ENCODE measurements at places on chromosomes 7 and 10.

- DNase-seq: no peak
These were observed 111.1 kb upstream of the C10orf90 start for GRCh38 chr10:126781450-126782216.

DNA sequence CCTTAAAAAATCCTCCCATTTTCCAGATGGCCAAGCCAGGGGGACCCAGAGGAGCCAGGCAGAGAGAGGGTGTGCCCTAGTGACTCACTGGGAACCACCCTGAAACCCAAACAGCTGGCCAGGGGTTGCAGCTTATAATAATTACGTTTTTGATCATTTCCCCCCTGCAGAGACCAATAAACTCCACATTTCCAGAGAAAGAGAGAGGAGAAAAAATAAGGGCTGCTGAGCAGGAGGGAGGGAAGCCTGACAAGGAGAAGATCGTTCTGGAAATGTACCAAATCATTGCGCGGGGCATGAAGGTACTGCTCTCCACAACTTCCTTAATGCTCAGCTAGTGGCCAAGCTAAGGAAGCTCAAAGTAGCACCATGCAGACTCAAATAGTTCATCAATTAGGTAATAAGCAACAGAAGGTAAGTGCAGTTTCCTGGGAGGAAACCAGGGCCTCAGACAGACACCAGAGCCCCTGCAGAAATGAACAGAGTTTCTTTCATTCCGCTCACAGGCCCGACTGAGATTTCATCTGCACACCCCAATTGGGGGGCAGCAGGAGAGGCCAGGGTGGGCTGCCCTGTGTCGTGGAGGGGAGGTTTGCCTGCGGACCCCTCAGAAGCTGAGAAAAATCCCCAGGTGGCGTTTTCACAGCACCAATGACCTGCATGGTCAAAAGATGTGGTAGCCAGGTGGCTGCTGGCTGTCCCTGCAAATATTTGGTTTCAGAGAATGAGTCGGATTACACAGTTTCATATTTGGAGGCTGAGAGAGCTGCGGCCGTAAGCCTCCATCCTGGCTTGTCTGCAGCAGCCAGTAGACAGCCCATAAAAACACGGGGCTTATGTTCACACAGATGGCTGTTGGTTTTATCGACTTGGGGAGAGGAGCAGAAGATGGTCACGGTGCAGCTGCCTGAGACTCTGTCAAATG is 153.2 kb upstream of the LYZL2 start:
- DNase-seq: no peak

GRCh38 chr7:133412942-133413341 is 160.1 kb downstream of the EXOC4 start:
- DNase-seq: no peak

- no peak for DNase-seq
These were observed 25.5 kb downstream of the GNA12 start for GRCh38 chr7:2818653-2819052.

GRCh38 chr7:156932006-156932405 is 17.5 kb upstream of the NOM1 start:
- DNase-seq: no peak

DNA sequence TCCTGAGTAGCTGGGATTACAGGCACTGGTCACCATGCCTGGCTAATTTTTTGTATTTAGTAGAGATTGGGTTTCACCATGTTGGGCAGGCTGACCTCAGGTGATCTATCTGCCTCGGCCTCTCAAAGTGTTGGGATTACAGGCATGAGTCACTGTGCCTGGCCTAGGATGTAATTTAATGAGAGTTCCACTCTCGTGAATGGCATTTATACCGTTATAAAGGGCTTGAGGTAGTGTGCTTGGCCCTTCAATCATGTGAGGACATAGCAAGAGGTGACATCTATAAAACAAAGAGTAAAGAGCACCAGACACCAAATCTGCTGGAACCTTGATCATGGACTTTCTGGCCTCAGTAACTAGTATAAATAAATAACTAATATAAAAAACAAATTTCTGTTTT is 93.5 kb upstream of the PPP1R9A start:
- DNase-seq: no peak

GRCh38 chr7:46725838-46726237 is 804.8 kb upstream of the IGFBP3 start:
- DNase-seq: no peak

DNA sequence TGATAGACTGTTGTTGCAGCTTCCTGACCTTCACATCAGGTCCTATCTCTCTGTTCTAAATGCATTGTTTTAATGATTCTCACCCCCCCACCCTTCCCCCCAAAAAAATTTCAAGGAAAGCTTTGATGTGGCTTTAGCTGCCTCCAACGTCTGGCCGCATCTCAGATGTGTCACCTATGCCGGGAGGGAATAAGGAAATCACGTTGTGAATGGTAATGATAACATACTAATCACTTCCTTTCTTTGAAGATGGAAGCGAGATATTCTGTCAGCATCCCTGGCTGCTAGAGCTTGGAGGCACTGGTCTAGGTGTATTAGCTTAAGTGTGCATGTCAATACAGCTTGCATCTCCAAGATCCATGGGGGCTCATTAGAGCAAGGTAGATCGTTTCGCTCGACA is 89.6 kb downstream of the VTI1A start:
- no peak for DNase-seq

- no peak for DNase-seq
These were observed 144.2 kb upstream of the TNRC18 start for GRCh38 chr7:5567790-5568189.

DNA sequence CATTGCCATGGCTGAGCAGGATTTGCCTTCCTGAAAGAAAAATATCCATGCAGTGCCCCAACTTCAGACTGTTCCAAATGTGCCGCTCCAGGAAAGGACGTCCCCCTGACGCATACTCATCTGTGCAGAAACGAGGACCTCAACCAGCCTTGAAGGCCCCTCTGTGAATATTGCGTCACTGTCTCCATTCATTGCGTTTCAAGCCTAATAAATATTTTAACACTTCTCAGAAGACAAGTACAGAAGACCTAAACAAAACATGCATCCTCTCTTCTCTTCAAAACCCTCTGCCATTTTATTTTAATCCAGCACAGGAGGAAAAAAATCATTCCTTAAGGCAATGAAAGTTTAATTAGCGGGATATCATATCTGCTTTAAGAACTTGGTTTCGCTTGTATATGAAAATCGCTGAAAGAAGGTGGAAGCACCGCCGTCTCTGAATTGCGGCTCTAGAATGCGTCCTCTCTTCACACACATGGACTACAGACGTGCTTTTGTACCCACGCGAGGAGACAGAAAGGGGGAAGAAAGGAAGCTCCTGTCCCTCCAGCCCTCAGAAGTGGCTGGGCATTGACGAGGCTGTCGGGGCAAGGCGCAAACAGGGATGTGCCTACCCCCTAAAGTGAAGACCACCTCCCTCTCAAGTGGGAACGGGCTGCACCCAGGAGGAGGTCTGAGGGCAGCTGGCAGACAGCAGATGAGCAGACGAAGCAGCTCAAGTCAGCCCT is 36.8 kb downstream of the RGS10 start:
- DNase-seq: peak; percentile 47

DNA sequence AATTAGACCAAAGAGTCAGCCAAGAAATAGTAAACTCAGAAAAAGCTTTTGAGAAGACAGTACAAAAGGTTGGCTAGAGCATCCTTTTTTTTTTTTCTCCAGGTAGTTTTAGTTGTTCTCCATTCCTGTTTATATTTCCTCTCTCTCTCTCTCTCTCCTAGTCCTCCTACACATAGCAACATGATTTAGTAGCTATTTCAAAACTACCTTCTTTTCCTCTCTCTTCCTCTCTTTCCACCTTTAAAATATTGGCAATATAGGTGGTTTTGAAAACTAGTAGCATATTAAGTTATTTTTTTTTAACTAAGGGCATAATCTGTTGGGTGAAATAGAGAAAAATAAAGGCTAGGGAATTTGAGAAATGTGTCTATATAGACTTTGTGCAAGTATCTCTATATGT is 5.0 kb downstream of the SKIDA1 start:
- no peak for DNase-seq

DNA sequence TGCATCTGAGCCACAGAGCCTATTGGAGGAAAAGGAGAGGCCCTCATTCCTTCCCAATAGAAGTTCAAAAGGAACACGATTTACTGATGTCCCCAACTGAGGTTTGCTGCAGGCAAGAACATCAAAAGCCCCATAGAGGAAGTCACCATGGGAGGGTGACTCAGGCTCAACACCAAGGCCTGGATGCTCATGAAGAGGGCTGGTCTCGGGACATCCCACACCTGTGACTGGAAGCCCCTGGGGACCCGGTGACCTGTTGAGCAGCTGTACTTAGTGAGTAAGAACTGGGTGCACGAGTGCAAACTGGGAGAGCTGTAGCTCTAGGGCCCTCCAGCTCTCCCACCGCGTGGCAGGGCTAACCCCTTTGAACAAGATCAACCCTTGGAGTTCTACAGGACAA is 38.0 kb downstream of the CYTH3 start:
- peak; percentile 42 for DNase-seq

DNA sequence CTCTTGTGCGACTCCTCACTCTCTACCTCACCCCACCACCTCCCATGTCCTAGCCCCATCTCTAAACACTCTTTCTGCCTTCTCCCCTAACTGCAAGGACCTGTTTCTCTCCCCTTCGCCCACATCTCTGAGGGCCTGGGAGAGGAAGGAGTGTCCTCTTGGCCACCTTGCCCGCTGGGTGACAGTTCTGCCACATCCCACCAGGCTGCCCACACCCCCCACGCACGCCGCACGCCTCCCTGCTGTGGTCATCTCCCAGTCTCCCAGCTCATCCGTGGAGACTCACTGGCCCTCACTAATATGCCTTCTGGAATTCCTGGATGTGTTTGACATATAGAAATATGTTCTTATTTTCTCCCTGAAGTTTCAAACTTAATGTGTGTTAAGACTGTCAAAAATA is 48.5 kb downstream of the GRB10 start:
- no peak for DNase-seq

- no peak for DNase-seq
These were observed 478.5 kb upstream of the PODXL start for GRCh38 chr7:132034748-132035416.

DNA sequence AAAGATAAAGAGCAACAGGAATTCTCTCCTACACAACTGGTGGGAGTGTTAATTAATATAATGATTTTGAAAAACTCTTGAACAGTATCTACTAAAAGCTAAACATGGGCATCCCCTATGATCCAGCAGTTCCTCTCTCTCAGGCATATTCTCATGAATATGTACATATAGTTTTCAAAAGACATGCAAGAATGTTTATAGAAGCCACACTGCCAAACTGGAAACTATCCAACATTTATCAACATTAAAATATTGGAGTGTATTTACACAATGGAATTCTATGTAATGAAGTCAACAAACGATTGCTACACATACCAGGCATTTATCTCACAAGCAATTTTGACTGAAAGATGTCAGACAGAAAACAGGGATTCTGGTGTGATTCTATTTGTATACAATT is 404.5 kb upstream of the ANKRD30A start:
- DNase-seq: no peak

DNA sequence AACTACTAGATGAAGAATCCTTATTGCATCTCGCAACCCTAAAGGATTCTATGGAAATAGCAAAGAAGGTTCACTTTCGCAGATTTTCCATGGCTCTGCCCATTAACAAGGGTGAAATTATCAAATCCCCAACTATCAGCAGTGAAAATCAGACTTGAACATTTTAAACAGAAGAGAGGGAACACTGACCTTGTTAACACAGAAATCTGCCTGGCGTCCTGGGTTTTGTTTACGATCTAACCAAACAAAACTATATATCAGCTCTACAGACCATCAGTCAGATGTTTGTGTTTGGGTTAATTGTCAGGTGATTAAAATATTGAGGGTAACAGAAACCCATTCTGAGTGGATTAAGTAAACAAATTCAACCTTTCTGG is 1.9 kb downstream of the CTTNBP2 start:
- no peak for DNase-seq

GRCh38 chr7:140518370-140519006 is 39.2 kb upstream of the MKRN1 start:
- DNase-seq: no peak

DNA sequence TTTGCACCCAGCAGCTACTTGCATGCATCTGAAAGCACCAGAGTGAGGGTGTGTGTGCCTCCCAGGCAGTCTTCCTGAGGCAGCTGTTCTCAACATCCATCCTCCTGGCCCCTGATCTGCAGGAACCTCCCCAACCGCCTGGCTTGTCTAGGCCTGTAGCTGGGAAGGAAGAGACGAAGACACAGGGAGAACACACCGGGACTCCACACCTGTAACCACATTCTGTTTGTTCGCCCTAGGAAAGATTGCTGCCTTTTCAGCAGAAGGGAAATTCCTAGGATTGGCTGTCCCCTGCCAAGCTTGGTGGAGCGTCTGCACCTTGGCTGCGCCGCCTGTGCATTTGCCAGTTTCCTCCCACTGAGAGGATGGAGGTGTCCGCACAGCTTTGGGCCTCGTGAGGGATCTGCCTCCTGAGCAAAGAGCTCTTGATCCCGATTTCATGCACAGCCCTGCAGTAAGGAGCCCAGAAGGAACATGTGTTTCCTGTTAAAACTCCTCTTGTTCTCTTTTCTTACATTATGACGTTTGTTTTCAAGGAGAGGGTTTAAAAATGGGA is 154.6 kb downstream of the TPST1 start:
- DNase-seq: no peak

DNA sequence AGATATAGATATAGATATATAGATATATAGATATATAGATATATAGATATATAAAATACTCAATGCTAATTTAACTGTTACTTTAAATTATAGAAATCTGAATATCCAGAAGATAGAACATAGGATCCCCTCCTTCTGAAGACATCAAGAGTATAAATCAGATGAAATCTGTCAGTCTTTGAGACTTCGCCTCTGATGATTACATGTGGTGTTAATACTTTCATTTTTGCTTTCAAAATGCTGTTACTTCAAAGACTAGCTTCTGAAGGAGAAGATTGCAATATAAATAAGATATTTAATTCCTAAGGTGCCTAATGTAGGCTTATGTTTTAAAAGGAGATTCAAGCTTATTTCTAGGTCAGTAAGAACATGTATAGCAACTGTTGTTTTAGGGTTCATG is 180.4 kb downstream of the TSPAN12 start:
- DNase-seq: no peak

- no peak for DNase-seq
These were observed 82.0 kb downstream of the MKI67 start for GRCh38 chr10:128044186-128044585.

DNA sequence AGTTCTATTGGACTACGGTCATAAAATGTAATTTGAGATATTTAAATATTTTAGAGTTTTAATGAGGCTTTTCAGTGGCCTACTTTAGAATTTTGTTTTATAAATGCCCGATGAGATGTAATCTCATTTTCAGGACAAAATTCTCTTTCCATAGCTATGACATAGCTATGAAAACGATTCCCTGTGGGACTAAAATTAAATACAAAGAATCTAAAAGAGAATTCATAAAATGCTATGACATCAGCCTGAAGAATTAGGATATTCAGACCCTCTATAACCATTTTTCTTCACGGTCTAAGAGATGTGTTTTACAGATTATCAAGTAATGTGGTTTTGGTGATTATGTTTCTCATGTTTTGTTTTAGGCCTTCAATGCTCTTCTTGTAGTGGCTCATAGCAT is 48.2 kb upstream of the ODAD2 start:
- DNase-seq: no peak

- no peak for DNase-seq
These were observed 220.9 kb downstream of the C7orf25 start for GRCh38 chr7:42690794-42691639.
